Endothelial cell of umbilical vein (primary cell): ENCODE measurements at places on chromosomes 7 and 10. TPM values are rescaled to one million over a fixed set of nuclear protein-coding genes. Genes with fewer than 3 reads are reported as not detected.
A peak's percentile ranks its signal among the peaks of the same experiment; 100 is the strongest.

DNA sequence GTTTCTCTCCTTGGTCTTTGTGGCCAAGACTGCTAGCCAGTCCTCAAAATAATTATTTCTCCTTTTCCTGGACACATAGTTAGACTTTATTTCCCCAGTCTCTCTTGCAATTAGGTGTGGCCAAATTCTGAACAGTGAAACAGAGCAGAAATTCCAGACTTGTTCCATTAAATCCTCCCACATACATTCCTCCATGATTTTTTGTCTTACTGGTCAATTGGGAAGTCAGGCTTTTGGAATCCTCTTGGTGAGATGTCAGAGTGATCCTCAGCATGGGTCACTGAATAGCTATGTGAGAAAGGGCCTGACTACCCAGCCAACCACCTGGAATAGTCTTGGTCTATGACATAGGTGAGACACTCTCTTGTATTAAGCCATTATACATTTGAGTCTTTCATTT, 164.2 kb downstream of the DGKI start:
- H3K4me3 ChIP-seq = no peak overlapping the region
- H3K27me3 ChIP-seq = no peaks in the 10 kb centered on the region
- no peak for DNase-seq
- H3K4me1 ChIP-seq = peaks cover 4% of the 10 kb centered on the region
- H3K27ac ChIP-seq = no peak overlapping the region

GRCh38 chr7:234051-234707, 41.8 kb downstream of the FAM20C start:
- H3K4me3 ChIP-seq = no peak overlapping the region
- H3K27me3 ChIP-seq = no peaks in the 10 kb centered on the region
- H3K36me3 ChIP-seq = no peaks in the 10 kb centered on the region
- no peak for DNase-seq
- no peak overlapping the region for H3K27ac ChIP-seq
- H3K4me1 ChIP-seq = no peaks in the 10 kb centered on the region

DNA sequence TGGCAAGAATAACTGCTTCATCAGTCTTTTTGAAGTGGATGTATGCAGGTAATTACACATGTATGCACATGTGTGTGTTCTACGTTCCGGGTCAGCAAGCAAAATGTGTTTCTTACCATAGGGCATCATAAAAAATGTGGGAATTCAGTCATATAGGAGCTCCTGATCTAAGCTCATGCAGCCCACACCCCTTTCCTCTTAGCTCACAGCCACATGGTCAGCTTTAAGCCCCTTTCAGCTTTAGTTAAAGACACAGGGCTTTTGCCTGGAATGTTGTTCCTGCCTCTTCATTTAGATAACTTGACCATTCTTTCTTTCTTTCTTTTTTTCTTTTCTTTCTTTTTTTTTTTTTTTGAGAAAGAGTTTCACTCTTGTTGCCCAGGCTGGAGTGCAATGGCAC, 258.1 kb downstream of the RPS24 start:
- no peaks in the 10 kb centered on the region for H3K36me3 ChIP-seq
- peaks cover 11% of the 10 kb centered on the region for H3K4me1 ChIP-seq
- no peak overlapping the region for H3K27ac ChIP-seq
- no peak overlapping the region for H3K4me3 ChIP-seq
- H3K27me3 ChIP-seq = no peaks in the 10 kb centered on the region

- peaks cover 55% of the 10 kb centered on the region for H3K27me3 ChIP-seq
- H3K4me3 ChIP-seq = no peak overlapping the region
- DNase-seq = peak; percentile 77
Measured at GRCh38 chr10:133329491-133330202, 7.0 kb downstream of the CALY start.

PRKAR2B gene
- 37.6 and 39.8 TPM in 2 replicates for total RNA-seq

BAMBI gene
- 3.2 and 4.3 TPM in 2 replicates for total RNA-seq
